ENCODE measurements at places on chromosomes 2 and 18.
A peak's percentile ranks its signal among the peaks of the same experiment; 100 is the strongest.

DNA sequence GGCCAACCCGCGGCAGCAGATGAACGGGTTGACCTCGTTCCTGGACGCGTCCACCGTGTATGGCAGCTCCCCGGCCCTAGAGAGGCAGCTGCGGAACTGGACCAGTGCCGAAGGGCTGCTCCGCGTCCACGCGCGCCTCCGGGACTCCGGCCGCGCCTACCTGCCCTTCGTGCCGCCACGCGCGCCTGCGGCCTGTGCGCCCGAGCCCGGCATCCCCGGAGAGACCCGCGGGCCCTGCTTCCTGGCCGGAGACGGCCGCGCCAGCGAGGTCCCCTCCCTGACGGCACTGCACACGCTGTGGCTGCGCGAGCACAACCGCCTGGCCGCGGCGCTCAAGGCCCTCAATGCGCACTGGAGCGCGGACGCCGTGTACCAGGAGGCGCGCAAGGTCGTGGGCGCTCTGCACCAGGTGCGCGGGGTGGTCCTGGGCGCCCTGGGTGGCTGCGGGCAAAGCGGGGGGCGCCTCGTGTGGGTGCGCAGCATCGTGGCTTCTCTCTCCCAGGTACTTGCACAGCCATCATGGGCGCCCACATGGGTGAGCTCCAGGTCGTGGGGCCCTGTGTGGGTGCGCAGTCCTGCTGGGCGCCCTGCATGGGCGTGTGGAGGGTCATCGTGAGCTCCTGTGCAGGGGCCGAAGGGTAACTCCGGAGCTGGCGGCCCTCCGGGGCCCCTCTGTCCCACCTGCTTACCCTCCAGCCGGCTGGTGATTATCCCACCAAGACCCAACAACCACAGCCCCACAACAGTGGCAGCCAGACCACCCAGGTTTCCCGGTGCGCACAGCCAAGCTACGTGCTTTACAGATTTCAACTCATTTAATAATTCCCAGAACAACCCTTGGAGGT is 64.2 kb downstream of the TPO start:
- DNase-seq: no peak

DNA sequence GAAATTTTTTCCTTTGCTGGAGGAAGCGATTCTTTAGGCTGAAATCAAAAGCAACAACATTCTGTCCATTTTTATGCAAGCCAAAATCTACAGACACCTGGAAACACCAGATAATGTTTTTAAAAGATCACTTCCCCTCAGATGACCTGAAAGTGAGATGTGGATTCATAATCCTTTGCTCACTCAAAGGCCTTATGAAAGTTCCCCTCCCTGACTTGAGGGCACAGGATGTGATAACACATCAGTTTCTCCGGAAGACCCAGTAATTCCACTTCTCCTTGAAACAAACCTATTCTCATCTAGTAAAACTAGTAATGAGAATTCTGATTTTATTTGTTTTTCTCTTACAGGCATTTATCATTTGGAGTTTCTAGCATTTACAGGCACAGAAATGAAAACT is 218.3 kb upstream of the RND3 start:
- DNase-seq: no peak

GRCh38 chr2:84640411-84640810 is 124.1 kb downstream of the DNAH6 start:
- DNase-seq: no peak

GRCh38 chr2:166628478-166629136 is 134.6 kb upstream of the SCN7A start:
- no peak for DNase-seq

- DNase-seq: peak; percentile 93
Observed at GRCh38 chr2:238290091-238290509, 1.7 kb upstream of the PER2 start.

DNA sequence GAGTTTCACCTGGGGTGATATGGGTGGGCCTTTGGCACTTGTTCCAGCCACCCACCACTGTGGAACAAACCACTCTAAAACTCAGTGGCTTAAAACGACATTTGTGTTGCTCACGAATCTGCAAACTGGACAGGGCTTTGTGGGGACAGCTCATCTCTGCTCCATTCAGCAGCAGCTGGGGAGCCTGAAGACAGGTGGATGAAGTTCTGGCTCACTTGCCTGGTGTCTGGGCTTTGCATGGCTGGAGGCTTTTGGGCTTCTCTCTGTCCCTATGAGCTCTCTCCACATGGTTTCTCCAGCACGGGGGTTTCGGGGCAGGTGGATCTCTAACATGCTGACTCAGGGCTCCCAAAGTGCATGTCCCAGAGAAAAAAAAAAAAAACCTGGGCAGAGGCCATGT is 93.0 kb upstream of the GLI2 start:
- DNase-seq: no peak

DNA sequence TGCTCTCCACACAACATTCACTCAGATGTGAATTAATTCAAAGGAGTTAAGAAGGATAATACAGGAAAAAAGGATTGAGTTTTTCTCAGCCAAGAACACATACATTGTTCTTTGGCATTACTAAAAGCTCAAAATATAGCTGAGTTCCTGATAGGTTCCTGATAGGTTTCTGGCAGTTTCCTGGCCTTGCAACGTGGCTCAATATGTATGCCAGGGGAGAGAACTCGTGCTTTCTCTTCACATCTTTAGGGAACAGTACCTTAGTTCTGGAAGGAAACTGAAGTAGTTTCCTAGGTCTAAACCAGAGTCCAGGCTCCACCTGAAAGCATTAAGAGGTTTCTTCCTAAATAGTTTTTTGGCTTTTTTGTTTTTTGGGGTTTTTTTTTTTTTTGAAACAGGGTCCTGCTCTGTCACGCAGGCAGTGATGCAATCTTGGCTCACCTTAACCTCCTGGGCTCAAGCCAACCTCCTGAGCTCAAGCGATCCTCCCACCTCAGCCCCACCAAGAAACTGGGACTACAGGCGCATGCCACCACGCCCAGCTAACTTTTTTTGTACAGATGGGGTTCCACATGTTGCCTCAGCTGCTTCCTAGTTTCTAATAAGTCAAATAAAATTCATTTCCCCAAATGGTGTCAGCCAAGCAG is 42.8 kb downstream of the ESCO1 start:
- DNase-seq: peak; percentile 7

DNA sequence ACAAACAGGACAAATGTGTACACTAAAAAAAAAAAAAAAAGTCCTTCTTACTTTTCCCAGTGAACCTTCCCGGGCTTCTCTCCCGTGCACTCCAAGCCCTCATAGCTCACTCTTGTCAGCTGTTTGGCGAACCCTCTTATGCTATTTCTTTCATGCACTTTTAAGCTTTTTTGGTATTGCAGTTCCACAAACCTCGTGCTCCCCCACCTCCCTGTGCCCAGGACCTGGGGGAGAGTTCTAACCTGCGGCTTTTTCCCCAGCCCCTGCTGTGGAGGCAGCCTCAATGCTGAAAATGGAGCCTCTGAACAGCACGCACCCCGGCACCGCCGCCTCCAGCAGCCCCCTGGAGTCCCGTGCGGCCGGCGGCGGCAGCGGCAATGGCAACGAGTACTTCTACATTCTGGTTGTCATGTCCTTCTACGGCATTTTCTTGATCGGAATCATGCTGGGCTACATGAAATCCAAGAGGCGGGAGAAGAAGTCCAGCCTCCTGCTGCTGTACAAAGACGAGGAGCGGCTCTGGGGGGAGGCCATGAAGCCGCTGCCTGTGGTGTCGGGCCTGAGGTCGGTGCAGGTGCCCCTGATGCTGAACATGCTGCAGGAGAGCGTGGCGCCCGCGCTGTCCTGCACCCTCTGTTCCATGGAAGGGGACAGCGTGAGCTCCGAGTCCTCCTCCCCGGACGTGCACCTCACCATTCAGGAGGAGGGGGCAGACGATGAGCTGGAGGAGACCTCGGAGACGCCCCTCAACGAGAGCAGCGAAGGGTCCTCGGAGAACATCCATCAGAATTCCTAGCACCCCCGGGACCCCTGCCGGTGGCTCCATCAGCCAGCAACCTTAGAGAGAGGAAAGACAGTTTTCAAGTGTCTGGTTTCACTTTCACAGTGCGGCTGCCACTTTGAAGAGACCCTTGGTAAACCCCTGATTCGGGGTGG is 826 bp downstream of the KCNE4 start:
- no peak for DNase-seq

- DNase-seq: no peak
Observed at GRCh38 chr2:53252115-53252514, 515.5 kb upstream of the CHAC2 start.

DNA sequence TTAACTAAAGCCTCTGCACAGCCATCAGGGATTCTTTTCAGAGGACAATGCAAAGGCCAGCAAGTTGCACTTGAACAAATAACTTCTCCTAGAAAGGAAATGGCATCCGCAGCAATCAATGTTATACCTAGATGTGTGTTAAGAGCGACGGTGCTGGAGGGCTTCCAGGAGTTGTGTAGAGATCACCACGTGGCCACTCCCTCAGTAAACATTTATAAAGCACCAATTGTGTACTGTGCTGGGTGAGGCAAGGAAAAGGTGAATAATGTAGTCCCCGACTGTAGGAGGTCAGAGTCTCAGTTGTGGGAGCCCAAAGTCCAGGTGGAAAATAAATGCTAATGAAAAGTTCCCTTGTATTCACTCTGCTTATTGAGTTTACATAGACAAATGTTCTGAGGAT is 135.0 kb downstream of the ALK start:
- no peak for DNase-seq

DNA sequence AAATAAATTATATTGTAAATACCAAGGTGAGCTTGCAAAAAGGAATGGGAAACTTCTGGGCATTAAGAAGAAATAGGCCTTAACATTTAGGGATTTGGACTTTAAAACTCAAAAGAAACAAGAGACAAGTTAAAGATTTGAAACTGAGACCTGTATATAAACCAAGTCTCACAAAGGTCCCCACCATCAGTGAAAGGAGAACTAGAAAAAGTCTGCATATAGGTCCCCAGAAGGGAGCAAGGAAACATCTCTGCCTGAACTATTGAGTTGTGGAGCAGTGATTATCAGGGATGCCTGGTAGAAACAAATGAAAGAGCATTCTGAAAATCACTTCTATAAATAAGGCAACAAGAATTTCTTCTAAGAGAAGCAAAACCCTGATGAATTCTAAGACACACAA is 30.5 kb upstream of the ITGAV start:
- no peak for DNase-seq

DNA sequence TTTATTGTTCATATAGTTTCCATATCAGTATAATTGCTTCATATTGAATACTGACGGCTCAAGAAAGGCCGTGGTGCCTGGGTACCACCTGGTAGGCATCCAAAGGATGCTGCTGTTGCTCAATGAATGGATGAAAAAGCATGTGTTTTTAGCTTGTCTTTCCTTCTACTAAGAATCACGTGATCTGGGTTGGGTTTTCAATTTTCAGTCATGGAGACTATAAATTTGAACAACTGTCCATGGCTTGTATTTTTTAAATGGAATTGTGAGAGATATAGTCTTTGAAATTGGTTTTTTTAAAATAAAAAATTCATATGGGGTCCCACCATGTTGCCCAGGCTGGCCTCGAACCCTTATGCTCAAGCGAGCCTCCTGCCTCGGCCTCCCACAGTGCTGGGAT is 25.3 kb downstream of the EMILIN2 start:
- no peak for DNase-seq

DNA sequence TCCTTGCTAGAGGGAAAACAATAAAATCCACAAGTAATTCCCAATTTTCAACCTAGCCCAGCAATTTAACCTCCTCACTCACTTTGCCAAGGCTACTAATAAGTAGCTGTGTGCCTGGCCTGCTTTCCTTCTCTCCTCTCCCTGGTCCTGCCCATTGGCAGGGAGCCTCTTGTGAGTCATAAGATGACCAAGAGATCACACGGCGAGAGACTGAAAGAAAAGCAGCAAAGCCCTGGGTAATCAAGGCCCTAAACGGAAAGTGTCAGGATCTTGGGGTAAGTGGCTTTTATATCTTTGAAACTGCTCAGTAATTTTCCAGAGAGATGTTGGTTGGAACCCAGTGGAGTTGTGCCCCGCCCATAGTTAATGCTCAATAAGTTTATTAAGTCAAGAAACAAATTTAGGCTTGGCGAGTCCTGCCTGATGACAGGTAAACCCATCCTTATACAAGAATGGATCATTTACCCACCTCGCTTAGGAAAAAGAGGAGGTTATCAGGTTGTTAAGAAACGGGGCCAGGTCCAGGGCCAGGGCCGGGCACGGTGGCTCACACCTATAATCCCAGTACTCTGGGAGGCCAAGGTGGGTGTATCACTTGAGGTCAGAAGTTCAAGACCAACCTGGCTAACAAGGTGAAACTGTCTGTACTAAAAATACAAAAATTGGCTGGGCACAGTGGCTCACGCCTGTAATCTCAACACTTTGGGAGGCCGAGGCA is 10.0 kb upstream of the ADAM17 start:
- no peak for DNase-seq

DNA sequence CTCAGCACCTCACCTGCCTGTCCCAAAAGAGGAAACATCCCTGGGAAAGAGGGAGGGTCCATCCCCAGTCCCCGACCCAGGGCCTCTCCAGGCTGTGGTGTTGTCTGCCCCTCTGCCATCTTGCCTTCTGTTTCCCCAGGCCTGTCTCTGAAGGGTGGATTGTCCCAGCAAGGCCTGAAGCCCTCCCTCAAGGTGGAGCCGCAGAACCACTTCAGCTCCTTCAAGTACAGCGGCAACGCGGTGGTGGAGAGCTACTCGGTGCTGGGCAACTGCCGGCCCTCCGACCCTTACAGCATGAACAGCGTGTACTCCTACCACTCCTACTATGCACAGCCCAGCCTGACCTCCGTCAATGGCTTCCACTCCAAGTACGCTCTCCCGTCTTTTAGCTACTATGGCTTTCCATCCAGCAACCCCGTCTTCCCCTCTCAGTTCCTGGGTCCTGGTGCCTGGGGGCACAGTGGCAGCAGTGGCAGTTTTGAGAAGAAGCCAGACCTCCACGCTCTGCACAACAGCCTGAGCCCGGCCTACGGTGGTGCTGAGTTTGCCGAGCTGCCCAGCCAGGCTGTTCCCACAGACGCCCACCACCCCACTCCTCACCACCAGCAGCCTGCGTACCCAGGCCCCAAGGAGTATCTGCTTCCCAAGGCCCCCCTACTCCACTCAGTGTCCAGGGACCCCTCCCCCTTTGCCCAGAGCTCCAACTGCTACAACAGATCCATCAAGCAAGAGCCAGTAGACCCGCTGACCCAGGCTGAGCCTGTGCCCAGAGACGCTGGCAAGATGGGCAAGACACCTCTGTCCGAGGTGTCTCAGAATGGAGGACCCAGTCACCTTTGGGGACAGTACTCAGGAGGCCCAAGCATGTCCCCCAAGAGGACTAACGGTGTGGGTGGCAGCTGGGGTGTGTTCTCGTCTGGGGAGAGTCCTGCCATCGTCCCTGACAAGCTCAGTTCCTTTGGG is 47.2 kb downstream of the BOLA3 start:
- DNase-seq: no peak

DNA sequence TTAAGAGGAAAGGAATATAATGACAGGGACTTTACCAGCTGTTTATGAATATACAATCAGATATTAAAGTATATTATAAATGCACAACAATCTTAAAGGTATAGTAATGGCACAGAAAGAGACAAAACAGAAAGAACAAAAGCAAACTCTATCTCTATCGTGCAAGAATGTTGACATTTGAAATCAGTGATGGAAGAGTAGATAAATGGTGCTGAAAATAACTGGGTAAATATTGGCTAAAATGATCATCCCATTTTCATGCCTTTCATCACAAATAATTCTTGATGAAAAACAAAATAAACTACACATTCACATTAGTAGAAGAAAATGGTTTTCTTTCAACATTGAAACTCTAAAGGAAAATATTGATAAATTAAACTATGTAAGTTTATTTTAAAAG is 495.9 kb downstream of the IRS1 start:
- no peak for DNase-seq

GRCh38 chr2:210752532-210752931 is 196.1 kb downstream of the CPS1 start:
- no peak for DNase-seq

All from keratinocyte (primary cell).